ENCODE measurements at places on chromosomes 11 and 22.

DNA sequence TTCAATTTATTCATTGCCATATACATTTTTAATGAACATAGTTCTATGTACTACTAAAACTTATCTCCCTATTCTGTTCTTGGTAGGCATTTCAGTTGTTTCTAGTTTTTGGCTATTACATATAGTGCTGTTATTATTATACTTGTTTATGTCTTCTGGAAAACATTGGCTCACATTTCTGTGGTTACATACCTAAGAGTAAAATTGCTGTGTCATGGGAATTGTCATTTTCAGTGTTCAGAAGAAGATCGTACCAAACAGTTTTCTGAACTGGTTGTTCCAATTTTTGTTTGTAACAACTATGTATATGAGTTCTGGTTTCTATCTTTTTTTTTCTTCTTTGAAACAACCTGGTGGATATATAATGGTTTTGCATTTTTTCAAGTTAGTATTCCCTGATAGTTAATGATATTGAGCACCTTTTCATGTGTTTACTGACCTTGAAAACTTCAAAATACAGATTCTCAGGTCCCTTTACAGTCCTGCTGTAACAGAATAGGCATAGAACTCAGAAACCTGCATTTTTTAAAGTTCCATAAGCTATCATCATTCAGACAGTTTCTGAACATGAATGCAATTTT lies 230.7 kb downstream of the JRKL start:
- DNase-seq, result no peak

DNA sequence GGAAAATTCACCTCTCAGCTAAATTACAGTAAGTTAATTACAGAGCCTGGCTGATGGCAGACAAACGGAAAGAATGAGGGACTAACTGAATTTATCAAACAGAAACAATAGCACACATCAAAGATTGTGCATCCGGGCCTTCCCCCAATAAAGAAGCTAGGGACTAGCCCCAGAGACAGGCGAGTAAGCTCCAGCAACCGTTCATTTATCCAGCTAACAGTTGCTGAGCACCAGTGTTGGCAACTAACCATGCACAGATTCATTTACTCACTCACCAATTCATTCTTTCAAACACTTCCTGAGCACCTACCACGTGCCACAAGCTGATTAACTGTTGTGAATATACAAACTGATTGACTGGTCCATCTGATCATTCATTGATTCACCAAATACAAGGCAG lies 51.2 kb downstream of the SMCO4 start:
- no peak for DNase-seq

- DNase-seq, result no peak
Observed at GRCh38 chr22:30855677-30856518, 112.7 kb downstream of the MORC2 start.

DNA sequence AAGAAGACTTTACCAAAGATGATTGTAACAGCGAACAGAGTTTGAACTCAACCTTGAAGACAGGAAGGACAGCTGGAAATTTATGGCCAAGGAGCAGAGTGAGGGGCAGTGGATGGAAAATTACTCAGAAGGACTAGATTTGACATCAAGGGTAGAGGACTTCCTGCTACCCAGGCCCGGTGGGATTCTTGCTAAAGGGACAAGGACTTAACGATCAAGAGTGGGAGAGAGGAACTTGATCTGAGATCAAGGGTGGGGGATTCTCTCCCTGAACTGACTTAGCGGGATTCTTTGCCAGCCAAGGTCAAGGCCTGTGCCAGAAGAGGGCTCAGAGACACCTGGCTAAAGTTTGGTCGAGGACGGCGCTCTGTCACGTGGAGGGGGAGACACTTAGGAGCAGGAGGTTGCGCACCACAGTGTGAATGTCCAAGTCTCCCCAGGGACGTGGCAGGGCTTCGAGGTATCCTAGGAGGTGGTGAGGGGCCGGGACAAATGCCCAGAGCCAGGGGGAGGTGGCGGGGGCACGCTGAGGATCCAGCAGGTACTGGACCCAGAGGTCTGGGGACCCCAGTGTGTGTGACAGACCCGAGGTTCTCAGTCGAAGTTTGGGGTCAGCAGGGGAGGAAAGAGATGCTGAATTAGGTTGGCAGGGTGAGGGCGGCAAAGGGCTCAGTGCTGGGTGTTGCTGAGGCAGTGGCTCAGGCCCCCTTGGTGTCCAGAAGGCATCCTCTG lies 46.1 kb upstream of the SHISAL1 start:
- no peak for DNase-seq

Data from T47D (cell line).